ENCODE measurements at places on chromosomes 12 and 14.

- no peak for DNase-seq
Observed at GRCh38 chr14:102778338-102779083, 1.3 kb downstream of the TRAF3 start.

DNA sequence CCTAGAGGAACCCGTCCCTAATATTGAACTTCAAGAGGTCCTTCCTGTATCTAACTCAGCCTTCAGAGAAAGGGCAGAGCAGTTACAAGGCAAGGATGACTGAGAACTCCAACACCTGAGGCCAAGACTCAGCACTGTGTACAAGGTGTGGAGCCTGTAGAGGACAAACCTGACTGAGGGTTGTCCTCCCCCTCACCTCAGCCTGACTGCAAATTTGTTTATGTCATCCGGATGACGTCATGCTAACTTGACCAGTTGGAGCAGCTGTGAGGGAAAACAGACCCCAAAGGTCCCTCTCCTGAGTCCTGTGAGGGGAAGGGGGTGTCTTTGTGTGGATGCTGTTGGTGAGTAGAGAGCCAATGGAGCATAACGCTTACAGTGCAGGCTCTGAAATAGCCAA is 4.3 kb downstream of the CRACR2A start:
- DNase-seq = no peak

DNA sequence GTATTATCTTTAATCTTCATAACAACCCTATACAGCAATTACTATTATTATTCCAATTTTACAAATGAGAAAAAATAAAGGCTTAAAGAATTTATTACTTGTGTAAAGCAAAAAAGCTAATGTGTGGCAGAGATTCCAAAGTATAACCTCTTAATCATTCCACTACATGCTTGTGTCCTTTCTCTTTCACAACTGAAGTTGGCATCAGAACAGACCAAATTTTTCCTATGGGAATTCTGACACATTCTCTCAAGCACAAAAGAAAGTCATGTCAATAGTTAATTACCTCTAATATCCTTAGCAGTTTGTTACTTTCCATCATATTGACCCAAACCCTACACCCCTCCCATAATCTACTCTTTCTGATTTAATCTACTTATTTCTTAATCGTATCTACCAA is 86.7 kb downstream of the BCL2L14 start:
- DNase-seq = no peak

- peak; percentile 58 for DNase-seq
Observed at GRCh38 chr12:104456417-104456949, at the start of gene CHST11. TSS of gene CHST11 (plus strand) at chr12:104456948.

DNA sequence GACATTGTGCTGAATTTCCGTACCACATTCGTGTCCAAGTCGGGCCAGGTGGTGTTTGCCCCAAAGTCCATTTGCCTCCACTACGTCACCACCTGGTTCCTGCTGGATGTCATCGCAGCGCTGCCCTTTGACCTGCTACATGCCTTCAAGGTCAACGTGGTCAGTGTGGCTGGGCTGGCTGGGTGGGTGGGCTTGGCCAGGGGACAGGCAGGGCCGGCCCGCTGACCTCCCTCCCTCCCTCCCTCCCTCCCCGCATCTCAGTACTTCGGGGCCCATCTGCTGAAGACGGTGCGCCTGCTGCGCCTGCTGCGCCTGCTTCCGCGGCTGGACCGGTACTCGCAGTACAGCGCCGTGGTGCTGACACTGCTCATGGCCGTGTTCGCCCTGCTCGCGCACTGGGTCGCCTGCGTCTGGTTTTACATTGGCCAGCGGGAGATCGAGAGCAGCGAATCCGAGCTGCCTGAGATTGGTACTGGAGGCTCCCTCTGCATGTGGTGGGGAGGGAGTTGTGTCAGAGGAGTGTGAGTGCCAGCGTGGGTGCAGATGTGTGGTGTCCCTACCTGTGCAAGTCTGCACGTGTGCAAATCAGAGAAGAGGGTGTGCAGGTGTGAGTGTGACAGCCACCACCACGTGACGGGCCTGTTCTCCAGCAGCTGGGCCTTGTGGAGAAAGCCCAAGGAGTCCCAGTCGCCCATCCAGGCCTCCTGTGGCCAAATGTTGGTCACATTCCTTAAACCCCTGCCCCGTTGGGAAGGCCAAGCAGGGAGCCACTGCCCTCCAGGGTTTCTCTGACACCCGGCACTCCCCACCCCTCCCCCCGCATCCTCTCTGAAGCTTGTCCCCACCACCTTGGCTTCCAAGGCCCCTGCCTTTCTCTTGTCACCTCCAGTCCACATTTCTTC is 5.3 kb downstream of the KCNH3 start:
- no peak for DNase-seq

- no peak for DNase-seq
Observed at GRCh38 chr14:92991536-92991935, 68.6 kb downstream of the CHGA start.

DNA sequence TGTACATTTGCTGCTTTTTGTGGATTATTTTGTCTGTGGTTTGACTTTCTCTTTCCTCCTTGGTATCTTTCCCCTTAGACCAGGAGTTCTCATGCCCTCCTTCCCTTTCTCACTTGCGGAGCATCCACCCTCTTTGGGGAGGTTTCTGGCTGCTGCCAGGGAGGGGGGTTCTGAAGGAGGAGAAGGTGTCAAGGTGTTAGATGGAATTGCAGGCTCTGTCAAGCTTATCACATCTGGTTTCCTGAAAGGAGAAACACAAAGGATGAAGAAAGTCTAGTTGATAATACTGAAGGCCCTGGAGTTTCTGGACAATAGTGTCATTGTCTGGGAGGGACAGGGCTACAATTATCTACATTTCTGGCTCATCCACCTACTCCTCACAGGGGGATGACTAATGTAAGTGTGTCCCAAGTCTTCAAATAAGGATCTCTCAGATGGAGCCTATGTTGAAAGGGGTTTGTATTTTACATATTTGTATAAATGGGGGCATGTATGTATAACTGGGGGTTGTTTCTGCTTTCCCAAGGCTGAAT is 217.3 kb upstream of the CCDC196 start:
- DNase-seq = no peak

- DNase-seq = no peak
Observed at GRCh38 chr14:102008891-102009290, 44.5 kb downstream of the DYNC1H1 start.

DNA sequence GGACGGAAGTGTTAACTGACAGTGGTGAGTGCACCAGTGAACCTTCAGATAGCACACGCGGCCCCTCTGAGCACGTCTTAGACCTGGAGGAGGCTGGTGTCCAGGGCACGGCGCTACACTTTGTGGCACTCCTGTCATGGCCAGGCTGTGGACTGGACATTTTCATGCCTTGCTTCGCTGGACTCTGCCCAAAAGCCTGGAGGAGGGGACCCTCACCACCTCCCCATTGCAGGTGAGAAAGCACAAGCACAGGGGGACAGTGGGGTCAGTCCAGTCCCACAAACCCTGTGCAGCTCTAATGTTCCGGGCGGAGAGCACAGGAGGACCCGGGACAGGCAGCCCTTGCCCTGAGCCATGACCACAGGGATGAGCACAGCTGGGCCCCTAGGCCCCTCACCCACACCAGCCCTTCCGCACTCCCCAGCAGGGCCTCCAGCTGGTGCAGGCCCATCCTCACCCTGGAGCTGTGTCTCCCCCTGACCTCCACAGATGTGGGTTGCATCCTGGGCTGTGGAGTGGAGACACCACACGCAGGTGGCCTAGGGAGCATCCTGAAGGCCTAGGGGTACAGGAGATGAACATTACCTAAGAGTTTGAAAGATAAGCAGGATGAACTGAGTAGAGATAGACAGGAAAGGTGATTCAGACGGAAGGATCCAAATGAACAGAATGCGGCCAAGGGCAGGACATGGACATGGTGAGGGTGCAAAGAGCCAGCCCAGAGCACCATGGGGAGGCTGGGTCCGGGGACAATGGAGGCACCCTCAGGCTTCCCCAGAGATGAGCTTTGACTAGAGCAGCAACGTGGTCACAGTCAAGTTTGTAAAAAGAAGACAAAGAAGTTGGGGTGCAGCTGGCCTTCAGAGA is 132.8 kb downstream of the BCL11B start:
- no peak for DNase-seq

- DNase-seq = peak; percentile 87
Observed at GRCh38 chr14:105476097-105476830, 1.6 kb downstream of the CRIP2 start.

DNA sequence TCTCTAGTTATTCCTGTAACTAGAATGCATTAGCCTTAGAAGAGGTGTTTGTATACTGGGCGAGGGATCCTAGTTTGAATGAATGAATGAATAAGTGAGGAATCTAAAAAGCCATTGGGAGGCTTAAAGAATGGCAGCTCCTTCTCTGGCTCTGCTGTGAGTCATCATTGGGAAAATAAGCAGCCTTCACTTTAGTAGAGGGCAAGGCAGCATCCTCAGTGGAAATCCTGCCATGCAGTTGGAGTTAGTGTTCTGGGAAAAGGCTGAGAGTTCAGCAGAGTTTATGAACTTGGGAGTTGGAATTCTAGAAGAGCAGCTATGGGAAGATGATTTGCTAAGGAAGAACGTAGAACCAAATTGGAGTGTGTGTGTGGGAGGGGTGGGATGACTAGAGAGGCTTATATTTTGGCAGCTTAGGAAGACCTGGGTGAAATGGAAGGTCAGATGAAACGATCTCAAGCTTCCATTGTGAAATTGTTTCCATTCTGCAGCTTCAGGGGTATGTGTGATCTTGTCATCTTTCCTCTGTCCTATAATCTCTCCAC is 120.8 kb downstream of the PTCSC3 start:
- no peak for DNase-seq

- DNase-seq = no peak
Observed at GRCh38 chr14:47442211-47442610, 233.2 kb downstream of the MDGA2 start.

- DNase-seq = no peak
Observed at GRCh38 chr12:15677228-15677627, 112.0 kb downstream of the EPS8 start.

GRCh38 chr12:75666939-75667334 is 155.5 kb upstream of the KRR1 start:
- DNase-seq = no peak

DNA sequence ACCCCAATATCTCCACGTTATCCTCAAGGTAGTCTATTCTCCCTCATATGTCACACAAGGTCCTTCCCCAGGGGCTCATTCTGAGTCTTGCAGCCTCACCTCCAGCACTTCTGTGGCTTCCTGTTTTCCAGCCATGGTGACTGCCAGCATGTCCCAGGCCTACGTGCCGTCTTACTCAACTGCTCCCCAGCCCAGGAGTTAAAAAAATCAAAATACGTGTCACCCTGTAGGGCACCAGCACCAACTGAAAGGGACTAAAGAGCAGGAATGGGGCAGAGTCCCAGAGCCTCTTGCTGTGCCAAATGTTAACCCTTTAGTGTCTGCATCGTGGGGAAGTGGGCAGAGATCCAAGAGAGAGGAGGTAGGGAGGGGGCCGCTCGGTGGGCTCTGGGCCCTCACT is 37.0 kb upstream of the MED13L start:
- DNase-seq = no peak

GRCh38 chr12:132986885-132987225 is 688 bp downstream of the ZNF26 start:
- no peak for DNase-seq

Data from nucleus accumbens (tissue), 56 donors.